ENCODE measurements at places on chromosomes 3 and 15.

- no peak for DNase-seq
Measured at GRCh38 chr3:174342171-174342570, 517.0 kb upstream of the NAALADL2 start.

- no peak for DNase-seq
Measured at GRCh38 chr3:111725706-111726105, 130.6 kb upstream of the ZBED2 start.

DNA sequence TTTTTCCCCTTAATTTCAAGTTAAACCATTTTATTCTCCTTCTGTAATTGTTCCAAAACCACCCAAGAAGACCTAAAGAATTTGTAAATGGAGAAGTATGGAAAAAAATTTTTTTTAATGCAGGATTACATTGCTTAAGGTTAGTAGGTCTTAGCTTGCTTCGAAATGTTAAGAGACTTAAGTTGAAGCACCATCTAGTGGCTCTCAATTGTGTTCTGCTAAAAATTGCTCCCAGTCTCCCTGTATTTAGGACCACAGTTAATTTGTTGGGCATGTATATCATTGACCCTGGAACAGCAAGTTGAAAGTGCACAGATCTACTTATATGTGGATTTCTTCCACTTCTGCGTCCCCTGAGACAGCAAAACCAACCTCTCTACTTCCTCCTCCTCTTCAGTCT is 32.4 kb downstream of the CD200R1L start:
- DNase-seq = no peak

DNA sequence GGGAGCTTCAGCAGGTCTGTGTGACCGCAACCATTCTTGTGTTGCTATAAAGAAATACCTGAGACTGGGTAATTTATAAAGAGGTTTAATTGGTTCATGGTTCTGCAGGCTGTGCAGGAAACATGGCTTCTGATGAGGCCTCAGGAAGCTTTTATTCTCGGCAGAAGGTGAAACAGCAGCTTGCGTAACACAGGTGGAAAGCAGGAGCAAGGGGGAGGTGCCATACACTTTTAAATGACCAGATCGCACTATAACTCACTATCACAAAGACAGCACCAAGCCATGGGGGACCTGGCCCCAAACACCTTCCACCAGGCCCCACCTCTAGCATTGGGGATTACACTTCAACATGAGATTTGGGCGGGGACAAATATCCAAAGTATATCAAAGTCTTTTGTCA is 8.3 kb upstream of the CIB2 start:
- no peak for DNase-seq

- DNase-seq = no peak
Measured at GRCh38 chr15:43991206-43991605, 164.4 kb downstream of the WDR76 start.

GRCh38 chr3:184134746-184135148 is 411 bp upstream of the EIF2B5 start:
- DNase-seq = no peak

DNA sequence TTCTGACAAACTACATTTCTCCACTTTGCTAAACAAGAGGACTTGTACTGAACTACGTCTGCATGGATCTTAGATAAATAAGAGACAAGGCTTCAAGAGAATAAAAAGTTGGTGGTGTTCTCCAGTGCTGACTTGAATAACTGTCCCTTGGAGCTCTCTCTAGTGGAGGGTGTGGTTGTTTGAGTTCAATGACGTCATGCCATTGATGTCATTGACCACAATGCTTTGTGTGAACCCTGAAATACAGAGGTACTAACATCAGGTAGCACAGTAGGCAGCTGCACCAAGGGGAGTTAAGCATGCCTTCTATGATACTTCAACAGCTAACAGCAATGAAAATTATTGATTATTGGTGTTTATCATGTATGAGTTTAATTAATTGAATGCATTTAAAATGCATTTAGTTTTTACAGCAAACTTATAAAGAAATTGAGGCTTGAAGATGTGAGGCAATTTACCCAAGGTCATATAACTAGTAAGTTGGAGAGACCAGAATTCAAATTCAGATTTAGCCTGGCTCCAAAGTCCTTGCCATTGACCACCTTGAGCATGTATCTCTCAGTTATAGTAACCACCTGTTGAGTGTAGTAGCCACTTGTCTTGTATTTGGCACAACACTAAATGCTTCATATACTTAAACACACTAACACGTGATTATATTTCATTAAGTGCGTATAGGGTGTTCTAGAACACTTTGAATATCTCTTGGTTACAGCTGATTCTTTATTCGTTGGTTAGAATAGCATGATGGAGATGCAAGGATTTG is 126.0 kb upstream of the ANKRD28 start:
- DNase-seq = no peak

DNA sequence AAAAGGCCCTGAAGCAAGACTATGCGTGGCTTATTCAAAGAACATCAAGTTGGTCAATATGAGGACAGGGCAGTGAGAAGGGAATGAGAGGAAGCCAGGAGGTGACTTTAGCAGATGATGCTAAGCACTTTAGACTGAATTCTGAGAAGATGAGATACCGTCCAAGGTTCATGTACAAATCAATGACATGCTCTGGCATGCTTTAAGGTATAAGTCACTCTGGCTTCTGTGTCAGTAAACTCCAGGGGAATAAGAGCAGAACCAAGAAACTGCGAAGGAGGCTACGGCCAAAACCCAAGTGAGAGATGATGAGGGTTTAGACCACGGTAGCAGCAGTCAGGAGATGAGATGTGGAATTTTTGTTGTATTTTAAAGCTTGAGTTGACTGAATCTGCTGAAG is 8.9 kb upstream of the CCDC50 start:
- no peak for DNase-seq

GRCh38 chr3:171256445-171257250 is 203.6 kb downstream of the TNIK start:
- no peak for DNase-seq

GRCh38 chr3:40035177-40035576 is 225.8 kb downstream of the MYRIP start:
- no peak for DNase-seq

DNA sequence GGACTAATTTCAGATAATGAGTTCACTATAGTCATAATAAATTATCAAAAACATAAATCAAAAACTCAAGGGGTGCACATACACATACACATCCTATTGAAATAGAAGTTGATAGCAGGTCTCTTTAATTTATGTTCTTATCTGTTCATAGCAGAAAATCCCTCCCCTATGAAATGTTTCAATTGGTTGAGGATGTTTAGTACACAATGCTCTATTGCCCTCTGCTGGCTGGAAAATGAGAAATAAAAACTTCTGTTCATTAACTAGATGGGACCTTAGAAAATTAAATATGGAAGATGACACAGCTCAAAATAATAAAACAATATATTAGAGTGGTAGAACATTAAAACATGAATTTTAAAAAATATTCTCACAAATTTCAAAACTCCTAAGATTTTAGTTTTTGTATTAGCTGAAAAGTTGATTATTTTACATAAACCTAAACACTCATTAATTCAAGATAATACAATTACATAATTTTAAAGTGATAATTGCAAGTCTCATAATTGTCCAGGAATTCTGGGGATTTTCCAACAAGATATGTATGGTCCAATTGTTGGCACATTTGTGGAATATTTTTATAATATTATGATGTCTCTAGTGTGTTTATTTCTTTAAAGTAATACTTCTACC is 735.0 kb downstream of the ROBO1 start:
- DNase-seq = no peak

- DNase-seq = no peak
Measured at GRCh38 chr3:63967675-63968611, 55.4 kb downstream of the PSMD6 start.

GRCh38 chr3:177229791-177230190 is 32.5 kb upstream of the TBL1XR1 start:
- DNase-seq = no peak

GRCh38 chr3:159280386-159281191 is 478.7 kb downstream of the MFSD1 start:
- no peak for DNase-seq

- DNase-seq = no peak
Measured at GRCh38 chr15:77905301-77905920, 172.1 kb downstream of the TBC1D2B start.

GRCh38 chr15:77753281-77753873 is 120.7 kb upstream of the LINGO1 start:
- DNase-seq = no peak

GRCh38 chr15:85475317-85475701 is 94.9 kb downstream of the AKAP13 start:
- no peak for DNase-seq

DNA sequence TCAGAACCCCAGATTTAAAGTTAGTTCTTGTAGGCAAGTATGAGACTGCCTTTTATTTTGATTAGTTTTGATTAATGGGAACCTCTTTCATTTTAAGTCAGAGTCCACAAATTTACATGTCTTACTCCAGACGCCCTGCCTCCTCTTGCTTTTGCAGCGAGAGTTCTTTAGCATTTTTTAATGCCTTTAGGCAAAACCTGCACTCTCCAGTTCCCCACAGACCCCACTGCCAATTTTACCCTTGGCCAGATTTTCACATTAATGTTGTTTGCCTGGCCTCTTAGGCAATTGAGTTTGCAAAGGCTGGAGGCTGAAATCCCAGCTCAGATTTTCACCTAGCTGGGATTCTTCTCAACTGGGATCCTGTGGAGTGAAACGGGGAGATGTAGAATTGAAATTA is 85.8 kb downstream of the GAP43 start:
- no peak for DNase-seq

DNA sequence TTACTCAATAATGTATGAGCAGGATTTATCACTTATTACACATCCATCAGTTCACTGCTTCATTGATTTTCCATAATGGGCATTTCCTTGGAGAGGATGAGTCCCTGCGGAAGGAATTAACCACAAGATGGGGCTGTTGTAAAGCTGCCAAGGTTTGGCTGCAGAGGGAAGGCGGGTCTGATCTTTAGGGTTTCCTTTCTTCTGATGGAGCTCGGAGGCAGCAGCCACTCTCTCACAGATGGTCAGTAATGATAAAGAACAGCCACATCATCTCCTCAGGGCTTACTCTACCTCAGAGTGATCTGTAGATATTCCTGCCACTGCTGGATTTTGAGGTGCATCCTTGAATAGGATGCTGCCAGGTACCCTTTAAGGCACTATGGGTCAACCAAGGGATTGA is 115.2 kb downstream of the USP13 start:
- DNase-seq = peak; percentile 23

DNA sequence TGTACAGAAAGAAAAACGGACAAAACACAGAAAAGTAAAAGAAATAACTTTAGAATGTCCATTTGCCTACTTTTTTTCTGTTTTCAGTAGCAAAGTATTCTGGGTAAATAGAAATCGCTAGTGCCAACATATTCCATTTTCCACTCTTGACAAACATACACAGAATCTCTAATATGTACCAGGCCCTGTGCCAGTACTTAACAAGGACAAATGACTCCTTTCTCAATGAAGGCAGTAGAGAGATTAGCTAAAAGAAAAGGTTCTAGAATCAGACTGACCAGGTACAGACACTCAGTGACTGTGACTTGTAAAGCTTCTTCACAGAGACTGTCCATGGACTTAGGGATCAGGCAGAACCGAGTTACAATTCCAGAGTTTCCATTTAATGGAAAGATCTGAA is 165.8 kb upstream of the STAC start:
- no peak for DNase-seq

DNA sequence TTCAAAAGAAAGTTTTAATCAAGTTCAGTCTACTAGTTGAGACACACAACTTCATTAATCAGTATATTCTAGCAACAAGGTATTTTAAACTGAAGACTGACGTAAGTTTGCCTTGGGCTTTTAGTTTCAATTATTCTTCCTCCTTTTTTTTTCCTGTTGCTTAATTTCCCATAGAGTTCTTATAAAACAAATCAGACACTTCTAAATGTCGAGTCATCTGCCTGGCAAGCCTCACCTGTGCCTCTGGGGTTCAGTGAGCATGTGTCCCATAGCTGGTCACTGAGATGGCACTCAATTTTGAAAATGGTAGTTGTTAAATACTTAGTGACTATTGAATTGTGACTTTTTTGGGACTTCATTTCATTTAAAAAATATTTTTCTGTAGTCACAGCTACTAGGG is 27.4 kb downstream of the NKIRAS1 start:
- no peak for DNase-seq

- DNase-seq = no peak
Measured at GRCh38 chr3:49519916-49520385, 34.3 kb upstream of the BSN start.

GRCh38 chr3:37905987-37906674 is 44.5 kb downstream of the CTDSPL start:
- DNase-seq = no peak

- no peak for DNase-seq
Measured at GRCh38 chr3:94965867-94966475, 903.1 kb downstream of the NSUN3 start.

All from iPS DF 19.7 (cell line).